ENCODE measurements at places on chromosomes 6 and 20.
A peak's percentile ranks its signal among the peaks of the same experiment; 100 is the strongest.

- DNase-seq, result no peak
Measured at GRCh38 chr6:166864333-166864732, 92.0 kb downstream of the RNASET2 start.

- no peak for DNase-seq
Measured at GRCh38 chr6:53639520-53639919, 26.0 kb downstream of the KLHL31 start.

- DNase-seq, result peak; percentile 80
Measured at GRCh38 chr6:35240838-35241801, 18.4 kb upstream of the ZNF76 start.

- no peak for DNase-seq
Measured at GRCh38 chr6:138719011-138719635, 54.4 kb upstream of the CCDC28A start.

GRCh38 chr6:157755746-157756411 lies 67.2 kb upstream of the SNX9 start:
- DNase-seq, result no peak

GRCh38 chr20:58790454-58790853 lies 60.2 kb downstream of the GNAS-AS1 start:
- DNase-seq, result no peak

DNA sequence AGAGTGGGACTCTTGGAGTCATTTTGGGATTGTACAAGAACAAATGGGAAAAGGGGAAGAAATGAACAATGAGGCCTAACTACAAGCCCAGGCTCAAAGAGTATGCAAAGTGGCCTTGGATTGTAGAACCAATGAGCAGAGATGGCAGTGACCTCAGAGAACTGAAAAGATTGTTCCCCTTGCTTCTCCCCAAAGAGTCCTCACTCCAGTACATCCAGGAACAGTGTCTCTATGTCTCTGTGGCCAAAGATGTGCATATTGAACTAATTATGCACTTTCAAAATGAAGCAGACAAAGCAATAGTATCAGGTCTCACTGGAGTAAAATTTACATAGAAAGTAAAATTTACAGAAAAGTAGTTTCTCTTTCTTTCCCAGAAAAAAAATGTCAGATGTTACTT lies 81.0 kb downstream of the SMLR1 start:
- no peak for DNase-seq

DNA sequence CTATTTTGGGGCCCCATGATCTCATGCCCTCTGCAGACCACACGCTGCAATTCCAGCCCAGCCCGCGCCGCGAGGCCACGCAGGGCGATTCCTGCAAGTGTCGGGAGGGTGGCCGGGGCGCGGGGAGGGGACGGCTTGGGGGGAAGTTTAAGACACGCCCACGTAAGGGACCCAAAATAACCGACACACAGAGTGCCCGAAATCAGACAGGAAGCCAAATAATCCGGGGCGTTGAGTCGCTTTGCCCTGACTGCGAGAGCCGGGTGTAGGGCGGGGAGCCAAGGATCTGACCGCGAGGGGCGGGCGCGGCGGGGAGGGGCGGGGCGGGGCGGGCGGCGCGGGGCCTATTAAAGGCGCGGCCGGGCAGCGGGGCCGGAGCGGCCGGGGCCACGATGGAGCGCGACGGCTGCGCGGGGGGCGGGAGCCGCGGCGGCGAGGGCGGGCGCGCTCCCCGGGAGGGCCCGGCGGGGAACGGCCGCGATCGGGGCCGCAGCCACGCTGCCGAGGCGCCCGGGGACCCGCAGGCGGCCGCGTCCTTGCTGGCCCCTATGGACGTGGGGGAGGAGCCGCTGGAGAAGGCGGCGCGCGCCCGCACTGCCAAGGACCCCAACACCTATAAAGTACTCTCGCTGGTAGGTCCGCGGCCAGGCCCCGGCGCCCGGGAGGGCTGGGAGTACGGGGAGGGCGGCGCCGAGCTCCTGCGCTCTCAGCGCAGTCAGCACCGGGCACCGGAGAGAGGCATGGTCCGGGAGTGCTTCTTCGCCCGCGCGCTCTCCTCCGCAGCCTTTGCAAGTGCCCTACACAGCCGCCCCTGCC lies at the start of gene ENPP1:
Gene ENPP1, plus strand, starts transcription at position 377 of the 816 bp plus-strand sequence. Its CDS starts 16 bp downstream, at position 393.
- peak; percentile 89 for DNase-seq

DNA sequence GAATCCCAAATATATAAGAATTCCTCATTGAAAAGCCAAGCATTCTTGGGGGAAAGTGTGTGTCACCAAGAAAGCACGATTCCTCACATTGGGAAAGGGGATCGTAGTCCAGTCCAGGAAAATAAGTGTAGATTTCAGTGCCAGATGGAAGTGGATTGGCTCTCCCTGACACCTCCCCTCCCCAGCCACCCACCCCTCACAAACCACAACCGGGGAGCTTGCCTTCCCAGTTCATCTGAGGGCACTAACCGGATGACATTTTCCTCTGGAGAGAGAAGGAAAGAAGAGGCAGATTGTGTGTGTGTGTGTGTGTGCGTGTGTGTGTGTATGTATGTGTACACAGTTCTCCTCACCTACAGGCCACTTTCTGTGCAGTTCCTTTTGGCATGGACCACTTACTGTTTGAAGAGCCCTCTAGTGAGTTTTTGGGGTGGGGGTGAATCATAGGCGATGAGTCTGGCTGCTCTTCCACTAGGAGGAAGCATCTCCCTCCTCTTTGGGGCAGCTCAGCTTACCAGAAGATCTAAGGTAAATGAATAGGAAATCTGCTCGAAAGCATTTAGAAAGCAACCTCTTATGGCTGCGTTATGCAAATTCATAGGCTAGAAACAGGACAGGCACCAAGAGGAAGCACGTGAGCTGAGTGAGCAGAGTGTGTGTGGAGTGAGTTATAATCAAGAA lies 20.8 kb downstream of the DAAM2 start:
- DNase-seq, result peak; percentile 83

DNA sequence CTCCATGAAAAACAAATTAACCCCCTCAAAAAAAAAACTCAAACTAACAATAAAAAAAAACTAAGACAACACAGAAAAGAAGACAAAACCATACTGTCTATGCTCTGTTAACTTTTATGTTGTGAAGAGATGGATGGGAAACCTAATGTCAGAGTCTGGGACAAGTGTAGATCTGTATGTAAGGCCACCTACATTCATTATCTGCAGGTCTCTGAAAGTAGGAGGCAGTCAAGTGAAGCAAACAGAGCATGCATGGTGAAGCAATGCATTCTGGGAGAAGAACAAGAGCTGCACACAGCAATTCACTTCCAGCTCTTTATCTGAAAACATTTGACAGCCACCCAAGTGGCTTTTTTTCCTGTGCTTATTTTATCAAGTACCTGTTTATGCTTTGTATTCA lies 452.0 kb downstream of the EPHA7 start:
- no peak for DNase-seq

- DNase-seq, result no peak
Measured at GRCh38 chr20:23096097-23096496, 10.0 kb upstream of the CD93 start.

- no peak for DNase-seq
Measured at GRCh38 chr6:38137608-38138265, 318.2 kb downstream of the ZFAND3 start.

All from right hindlimb (tissue), 1 donor.